ENCODE measurements at places on chromosomes 6 and 20.

GRCh38 chr6:26295691-26296555 lies 69.1 kb upstream of the BTN3A2 start:
- no peak for DNase-seq

DNA sequence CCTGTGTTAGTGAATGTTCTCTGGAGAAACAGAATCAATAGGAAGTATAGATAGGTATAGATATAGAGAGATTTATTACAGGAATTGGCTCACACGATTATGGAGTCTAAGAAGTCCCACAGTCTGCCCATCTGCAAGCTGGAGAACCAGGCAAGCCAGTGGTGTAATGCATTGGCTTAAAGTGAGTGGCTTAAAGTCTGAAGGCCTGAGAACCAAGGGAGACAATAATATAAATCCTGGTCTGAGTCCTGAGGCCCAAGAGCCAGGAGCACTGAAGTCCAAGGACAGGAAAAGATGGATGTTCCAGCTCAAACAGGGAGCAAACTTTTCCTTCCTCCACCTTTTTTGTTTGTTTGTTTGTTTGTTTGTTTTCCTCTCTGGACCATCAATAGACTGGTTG lies 131.2 kb upstream of the LRFN2 start:
- DNase-seq = no peak

DNA sequence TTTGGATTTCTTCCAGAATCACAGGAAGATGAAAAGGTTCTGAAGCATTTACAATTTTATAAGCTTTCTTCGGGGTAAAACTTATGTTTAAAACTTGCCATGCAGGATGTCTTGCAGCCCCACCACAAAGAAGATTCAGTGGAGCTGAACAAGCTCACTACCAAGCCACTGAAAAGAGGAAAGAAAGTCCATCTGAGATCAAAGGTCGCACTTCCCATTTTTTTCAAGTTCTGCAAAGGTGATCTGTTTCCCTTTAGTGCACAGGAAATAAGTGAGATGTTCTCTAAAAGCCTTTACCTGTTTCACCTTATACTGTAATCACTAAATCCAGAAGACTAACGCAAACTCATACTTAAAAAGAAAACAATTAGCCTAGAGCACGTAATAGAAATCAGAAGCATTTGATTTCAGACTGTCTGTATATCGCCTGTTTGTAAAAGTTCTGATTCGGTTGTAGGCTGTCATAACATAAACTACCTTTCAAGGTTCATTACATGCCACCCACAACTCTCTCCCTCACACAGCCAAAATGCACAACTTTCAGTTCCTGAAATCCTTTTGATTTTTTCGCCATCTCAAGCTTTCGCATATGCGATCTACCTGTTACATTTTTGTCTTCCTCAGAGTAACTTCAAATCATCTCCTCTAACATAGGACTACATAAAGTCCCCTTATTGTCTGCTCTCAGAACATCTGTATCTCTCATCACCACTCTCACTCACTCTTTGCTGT lies 1.8 kb downstream of the ECHDC1 start:
- DNase-seq = no peak

DNA sequence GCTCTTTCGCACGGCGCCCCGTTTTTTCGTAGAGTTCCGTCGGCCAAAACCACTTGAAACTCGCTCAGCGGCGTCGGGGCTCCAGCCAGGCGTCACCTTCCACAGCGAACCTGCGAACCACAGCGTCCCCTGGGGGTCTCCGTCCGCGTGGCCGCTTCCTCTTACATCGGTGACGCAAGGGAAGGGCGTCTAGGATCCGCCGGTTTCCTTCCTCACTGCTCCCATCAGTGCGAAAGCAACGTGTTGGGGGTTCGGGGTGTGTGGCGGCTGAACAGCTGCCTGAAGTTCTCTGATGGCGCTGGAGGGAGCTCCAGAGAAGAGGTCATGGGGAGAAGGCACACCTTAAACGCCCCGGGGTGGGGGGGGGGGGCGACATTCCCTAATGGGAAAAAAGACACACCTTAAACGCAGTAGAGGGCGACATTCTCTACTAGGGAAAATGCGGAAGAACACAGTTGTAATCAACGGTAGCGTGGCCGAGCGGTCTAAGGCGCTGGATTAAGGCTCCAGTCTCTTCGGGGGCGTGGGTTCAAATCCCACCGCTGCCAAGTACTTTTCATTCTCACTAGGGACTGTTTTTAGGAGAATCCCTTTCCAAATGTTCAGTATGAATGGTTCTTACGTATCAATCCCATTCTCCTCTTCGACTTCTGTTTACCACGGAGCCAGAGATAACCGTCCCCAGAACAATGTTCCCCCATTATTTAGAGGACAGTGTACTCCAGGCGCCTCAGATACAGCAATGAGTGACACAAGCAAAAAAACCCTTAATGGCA lies 16.4 kb downstream of the ZNF311 start:
- DNase-seq = peak; percentile 76

DNA sequence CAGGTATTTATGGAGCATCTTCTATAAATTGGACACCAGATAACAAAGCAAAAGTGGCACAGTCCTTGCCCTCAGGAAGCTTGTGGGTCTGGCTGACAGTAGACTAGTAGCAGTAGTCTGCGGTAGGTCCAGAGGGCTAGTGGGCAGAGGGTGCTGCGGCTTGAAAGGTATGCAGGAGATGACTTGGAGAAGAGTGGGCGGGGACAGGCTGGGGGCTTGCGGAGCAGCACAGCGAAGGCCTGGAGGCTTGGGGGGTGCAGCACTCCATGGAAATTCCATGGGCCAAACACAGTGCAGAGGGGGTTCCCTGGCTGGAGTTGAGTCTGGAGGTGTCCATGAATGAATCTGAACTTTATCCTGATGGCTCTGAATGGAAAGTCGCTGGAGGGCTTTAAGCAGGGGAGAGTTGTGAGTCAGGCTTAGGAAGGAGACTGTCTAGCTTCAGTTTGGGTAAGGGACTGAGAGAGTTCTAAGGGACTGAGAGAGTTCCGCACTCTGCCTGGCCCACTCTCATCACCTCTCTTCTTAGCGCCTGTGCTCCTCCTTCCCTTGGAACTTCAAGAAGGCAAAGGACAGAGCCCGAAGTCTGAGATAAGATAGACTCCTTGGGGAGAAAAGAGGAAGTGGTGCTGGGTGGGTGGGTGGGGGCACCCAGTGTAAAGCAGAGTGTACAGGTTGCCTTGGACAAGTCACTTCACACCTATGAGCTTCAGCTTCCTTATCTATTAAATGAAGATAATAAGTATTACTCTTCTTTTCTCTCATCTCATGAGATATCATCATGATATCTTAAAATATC lies 8.8 kb downstream of the PKIG start:
- no peak for DNase-seq

GRCh38 chr20:17882834-17883591 lies 85.6 kb downstream of the SNX5 start:
- no peak for DNase-seq

GRCh38 chr6:164911873-164912580 lies 397.4 kb downstream of the C6orf118 start:
- no peak for DNase-seq

GRCh38 chr6:150026976-150027805 lies 1.9 kb upstream of the RAET1L start:
- DNase-seq = no peak

- DNase-seq = no peak
Measured at GRCh38 chr6:117928833-117929232, 21.8 kb downstream of the SLC35F1 start.

DNA sequence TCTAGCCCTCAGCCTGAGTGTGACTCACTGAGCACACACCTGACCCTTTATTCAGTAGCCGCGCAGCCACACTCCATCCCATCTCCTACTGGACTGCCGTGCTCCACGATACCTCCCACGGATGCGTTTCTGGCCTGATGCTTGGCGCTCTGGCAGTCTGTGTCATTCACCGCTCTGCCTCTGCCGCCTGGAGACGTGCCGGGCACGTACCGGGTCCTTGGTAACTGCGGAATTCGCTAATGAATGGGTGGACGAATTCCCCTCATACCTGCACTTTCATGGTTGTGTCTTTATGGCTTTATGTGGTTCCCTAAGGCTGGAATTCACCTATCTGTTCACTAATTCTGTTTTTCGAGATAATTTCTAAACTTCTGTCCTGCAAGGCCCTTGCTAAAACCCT lies 405.7 kb downstream of the QKI start:
- DNase-seq = no peak

Measured in Right ventricle myocardium inferior (tissue), 1 donor.